GM23248 (cell line): ENCODE measurements at places on chromosomes 1 and 21. TPM values are rescaled to one million over a fixed set of nuclear protein-coding genes. Genes with fewer than 3 reads are reported as not detected.

KLF17 gene
- 0.11 and 0.13 TPM in 2 replicates for total RNA-seq

VPS13D gene
- 16.4 and 18.7 TPM in 2 replicates for total RNA-seq

PEAR1 gene
- total RNA-seq: 1.0 and 2.2 TPM in 2 replicates

SMCP gene
- total RNA-seq: not detected in 2 replicates

TNFAIP8L2 gene
- not detected in 2 replicates for total RNA-seq

TCP10L gene
- 0.97 TPM in 1 of 2 replicates, not detected in the other for total RNA-seq

LRRC38 gene
- total RNA-seq: not detected in 2 replicates

ZBTB8A gene
- 5.3 and 5.6 TPM in 2 replicates for total RNA-seq

MROH9 gene
- 0.25 TPM in 1 of 2 replicates, not detected in the other for total RNA-seq

KRTAP20-4 gene
- total RNA-seq: not detected in 2 replicates

DMRTA2 gene
- total RNA-seq: not detected in 2 replicates
